ENCODE measurements at places on chromosomes 7 and 10. TPM values are rescaled to one million over a fixed set of nuclear protein-coding genes. Genes with fewer than 3 reads are reported as not detected.

The TEX36 gene
- polyA plus RNA-seq = not detected

The ARMC3 gene
- not detected for polyA plus RNA-seq

The PPP2R2D gene
- polyA plus RNA-seq = 30.6 TPM

The PTF1A gene
- not detected for polyA plus RNA-seq

The TUBB8 gene
- polyA plus RNA-seq = not detected

The DGKB gene
- 0.35 TPM for polyA plus RNA-seq

The ELAPOR2 gene
- 6.4 TPM for polyA plus RNA-seq

The FAM13C gene
- 31.2 TPM for polyA plus RNA-seq

The CTBP2 gene
- 41.4 TPM for polyA plus RNA-seq

The DYDC2 gene
- polyA plus RNA-seq = not detected

The ACTA2 gene
- polyA plus RNA-seq = 220 TPM

The PSMG3 gene
- 18.7 TPM for polyA plus RNA-seq

The TFPI2 gene
- 1.8 TPM for polyA plus RNA-seq

The SLC26A5 gene
- polyA plus RNA-seq = 0.14 TPM

The MYPN gene
- polyA plus RNA-seq = 110 TPM

The VSTM4 gene
- polyA plus RNA-seq = 53.3 TPM

DNA sequence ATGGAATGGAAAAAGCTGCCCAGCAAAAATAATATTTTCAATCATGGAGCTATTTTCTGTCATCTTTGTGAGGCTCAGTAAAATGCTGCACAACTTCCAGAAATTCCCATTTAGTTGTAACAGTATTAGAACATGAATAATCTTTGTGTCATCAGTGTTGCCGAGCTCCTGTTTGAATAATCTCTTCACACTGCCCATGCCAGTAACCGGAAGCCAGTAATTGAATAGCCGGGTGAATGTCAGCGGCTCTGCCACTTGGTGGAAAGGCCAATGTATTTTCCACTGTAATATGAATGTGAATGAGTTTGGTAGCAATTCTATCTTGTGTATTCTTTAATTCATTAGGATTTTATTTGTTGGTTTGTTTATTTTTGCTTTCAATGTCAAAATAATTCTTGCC lies 172.5 kb upstream of the INSYN2A start:
- DNase-seq = no peak

- peak; percentile 27 for DNase-seq
Observed at GRCh38 chr7:47648275-47648925, 66.5 kb upstream of the TNS3 start.

- DNase-seq = no peak
Observed at GRCh38 chr7:57449904-57450303, at the start of gene ZNF716. Gene ZNF716 (plus strand): TSS chr7:57450177. CDS start chr7:57450289, 112 bp downstream.

- peak; percentile 92 for DNase-seq
Observed at GRCh38 chr10:24383681-24384106, 174.8 kb downstream of the KIAA1217 start.

DNA sequence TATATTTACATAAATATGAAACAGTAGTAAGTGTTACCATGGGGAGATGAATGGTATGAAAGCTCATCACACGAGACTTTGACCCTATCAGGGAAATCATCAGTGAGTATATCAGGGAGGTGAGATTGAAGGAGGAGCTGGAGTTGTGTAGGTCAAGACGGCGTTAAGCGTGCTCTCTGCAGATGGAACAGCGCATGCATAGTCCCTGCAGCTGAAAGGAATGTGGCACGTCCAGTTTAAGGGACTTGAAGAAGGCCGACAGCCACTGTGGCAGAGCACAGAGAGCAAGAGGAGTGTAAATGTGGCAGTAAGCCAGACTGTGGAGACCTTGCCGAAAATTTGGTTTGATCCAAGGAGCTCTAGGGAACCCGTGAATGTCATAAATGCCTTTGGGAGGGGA lies 38.9 kb downstream of the POU6F2 start:
- DNase-seq = no peak

DNA sequence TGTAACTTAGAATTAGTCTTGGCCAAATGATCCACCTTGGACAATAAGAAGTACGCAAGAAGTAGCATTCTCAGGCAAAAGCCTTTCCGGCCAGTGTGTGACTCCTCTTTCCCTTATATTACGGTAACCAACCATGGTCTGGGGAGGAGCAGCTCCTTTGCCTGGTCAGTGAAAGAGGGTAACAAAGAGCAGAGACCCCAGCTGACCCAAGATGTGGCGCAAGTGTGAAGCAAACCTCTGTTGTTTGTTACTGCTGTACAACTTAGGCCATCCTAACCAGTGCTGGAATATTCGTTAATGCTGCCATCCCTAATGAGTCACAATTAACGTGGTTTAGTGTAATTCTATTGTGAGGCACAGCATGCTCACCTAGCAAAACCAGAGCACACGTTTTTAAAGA lies 44.0 kb downstream of the HIPK2 start:
- DNase-seq = no peak

DNA sequence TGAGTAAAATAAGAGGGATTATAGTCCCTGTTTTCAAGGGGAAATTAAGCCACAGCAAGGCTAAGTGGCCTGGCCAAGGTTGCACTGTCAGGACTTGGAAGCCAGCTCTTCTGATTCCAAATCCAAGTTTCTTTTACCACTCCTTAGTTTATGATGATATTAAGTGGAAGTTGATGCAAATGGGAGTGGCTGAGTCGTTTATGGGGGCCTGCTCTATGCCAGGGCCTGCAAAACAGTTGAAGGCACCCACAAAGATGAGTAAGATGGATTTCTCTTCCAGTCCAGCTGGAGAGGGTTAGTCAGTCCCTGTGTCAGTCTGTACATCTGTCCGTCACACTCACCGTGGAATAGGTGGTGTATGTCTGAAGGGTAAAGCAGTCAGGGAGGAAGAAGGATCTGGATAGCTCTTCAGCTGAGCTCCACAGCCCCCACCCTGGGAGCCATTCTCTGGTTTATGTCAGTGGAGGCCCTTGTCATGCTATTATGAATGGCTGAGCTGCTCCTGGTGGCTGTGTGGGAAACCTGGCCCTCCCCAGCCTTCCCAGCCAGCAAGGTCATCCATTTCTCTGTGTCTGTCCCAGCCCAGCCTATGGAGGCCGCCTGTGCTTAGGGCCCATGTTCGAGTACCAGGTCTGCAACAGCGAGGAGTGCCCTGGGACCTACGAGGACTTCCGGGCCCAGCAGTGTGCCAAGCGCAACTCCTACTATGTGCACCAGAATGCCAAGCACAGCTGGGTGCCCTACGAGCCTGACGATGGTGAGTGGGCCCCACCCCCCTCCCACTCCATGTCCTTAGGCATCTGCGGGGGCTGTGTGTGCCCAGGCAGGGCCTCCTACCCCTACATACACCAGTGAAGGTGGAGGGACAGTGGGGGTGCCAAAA lies 44.5 kb downstream of the TBATA start:
- DNase-seq = peak; percentile 27

DNA sequence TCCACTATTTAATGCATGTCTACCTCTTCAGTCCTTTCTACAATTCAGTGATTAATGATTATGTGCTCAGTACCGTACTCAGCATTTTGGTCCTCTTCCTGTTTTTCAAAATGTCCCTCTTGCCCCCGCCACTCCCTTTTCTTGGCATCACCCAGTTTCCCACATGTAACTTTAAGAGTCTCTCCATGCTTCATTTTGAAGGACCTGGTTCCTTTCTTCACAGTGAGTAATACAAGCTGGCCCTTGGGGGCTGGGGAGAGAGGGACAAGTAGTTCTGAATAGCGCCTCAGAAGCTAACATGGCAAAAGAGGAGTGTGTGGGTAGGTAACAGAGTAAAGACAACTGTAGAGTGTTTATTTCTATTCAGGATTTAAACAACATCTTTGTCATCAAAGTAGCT lies 34.6 kb upstream of the SLIT1 start:
- DNase-seq = no peak

GRCh38 chr7:98418636-98419315 lies 17.9 kb upstream of the BAIAP2L1 start:
- no peak for DNase-seq

GRCh38 chr10:36366843-36367242 lies 724.7 kb upstream of the FZD8 start:
- DNase-seq = no peak

DNA sequence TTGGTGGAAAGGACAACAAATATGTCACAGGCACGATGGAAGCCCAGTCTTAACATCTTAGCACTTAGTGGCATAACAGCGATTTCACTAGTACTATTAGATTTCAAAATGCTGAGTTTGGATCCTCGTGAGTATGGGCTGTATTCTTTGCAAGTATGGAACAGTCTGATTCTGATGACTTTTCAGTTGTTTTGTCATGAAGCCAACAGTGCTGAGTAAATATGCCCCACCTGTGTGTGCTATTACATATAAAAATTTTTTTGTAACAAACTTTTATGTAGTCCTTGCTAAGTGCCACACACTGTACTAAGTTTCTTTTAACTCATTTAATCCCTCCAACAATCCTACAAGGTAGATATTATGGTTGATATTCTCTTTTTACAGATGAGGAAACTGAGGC lies 30.8 kb downstream of the MTURN start:
- no peak for DNase-seq

GRCh38 chr7:8594115-8594514 lies 160.7 kb downstream of the NXPH1 start:
- no peak for DNase-seq

- DNase-seq = no peak
Observed at GRCh38 chr10:120541984-120542383, 85.0 kb downstream of the PLPP4 start.

DNA sequence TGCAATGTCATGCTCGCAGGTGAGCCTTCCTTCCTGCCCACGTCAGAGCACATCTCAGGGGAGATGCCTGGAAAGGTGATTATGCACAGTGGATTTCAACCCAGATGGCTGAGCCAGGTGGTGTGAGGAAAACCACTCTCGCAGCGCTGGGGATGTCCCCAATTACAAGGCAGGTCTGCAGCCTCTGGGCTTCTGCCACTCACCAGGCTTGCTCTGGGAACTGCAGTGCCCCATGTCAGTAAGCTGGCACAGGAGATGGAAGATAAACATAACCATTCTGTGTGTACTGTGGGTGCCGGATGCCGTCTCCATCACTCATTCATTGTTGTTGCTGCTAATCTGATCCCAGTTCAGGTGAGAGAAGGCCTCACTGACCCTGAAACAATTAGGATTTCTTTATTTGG lies 222.9 kb upstream of the PITRM1 start:
- DNase-seq = no peak

GRCh38 chr10:127990846-127991542 lies 84.1 kb downstream of the PTPRE start:
- no peak for DNase-seq

GRCh38 chr7:36048141-36048901 lies 104.7 kb upstream of the EEPD1 start:
- DNase-seq = no peak

DNA sequence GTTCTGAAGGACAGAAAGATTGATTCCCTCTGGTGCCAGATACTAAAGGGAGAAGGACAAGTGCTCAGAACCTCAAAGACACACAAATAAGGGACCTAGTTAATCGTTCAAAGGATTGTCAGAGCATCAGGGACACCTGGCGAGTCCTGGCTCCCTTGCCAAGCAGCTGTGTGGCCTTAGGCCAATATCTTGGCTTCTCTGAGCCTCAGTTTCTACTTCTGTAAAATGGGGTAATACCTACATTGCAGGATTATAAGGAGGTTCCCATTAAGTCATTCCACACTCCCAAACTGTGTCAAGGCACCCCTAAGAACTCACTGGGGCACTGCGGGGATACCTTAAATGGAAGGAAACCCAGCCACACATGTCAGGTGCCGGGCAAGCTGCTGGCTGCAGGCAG lies 29.4 kb downstream of the DRGX start:
- DNase-seq = no peak

- DNase-seq = no peak
Observed at GRCh38 chr10:89520706-89521105, 14.7 kb downstream of the SLC16A12 start.

- DNase-seq = no peak
Observed at GRCh38 chr7:133534816-133535215, 281.9 kb downstream of the EXOC4 start.

GRCh38 chr10:127919418-127920271 lies 12.7 kb downstream of the PTPRE start:
- DNase-seq = no peak

- DNase-seq = no peak
Observed at GRCh38 chr10:78263521-78263988, 229.9 kb downstream of the RPS24 start.

DNA sequence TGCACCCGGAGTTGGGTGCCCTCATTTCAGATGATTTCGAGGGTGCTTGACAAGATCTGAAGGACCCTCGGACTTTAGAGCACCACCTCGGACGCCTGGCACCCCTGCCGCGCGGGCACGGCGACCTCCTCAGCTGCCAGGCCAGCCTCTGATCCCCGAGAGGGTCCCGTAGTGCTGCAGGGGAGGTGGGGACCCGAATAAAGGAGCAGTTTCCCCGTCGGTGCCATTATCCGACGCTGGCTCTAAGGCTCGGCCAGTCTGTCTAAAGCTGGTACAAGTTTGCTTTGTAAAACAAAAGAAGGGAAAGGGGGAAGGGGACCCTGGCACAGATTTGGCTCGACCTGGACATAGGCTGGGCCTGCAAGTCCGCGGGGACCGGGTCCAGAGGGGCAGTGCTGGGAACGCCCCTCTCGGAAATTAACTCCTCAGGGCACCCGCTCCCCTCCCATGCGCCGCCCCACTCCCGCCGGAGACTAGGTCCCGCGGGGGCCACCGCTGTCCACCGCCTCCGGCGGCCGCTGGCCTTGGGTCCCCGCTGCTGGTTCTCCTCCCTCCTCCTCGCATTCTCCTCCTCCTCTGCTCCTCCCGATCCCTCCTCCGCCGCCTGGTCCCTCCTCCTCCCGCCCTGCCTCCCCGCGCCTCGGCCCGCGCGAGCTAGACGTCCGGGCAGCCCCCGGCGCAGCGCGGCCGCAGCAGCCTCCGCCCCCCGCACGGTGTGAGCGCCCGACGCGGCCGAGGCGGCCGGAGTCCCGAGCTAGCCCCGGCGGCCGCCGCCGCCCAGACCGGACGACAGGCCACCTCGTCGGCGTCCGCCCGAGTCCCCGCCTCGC lies at the start of gene EGFR:
EGFR (plus strand) TSS at position 657 of the 830 bp plus-strand sequence. CDS start 261 bp downstream, outside the sequence.
- peak; percentile 89 for DNase-seq

GRCh38 chr10:72260976-72261783 lies 12.5 kb upstream of the DDIT4 start:
- DNase-seq = no peak

All from hindlimb muscle (tissue), 1 donor.